ENCODE measurements at places on chromosomes 3 and 15.

GRCh38 chr3:179853176-179853575 lies 183.6 kb downstream of the PEX5L start:
- peak; percentile 17 for DNase-seq

- DNase-seq = no peak
Observed at GRCh38 chr3:22292681-22293080, 541.7 kb upstream of the ZNF385D start.

- DNase-seq = peak; percentile 35
Observed at GRCh38 chr3:48042071-48042760, 26.0 kb upstream of the MAP4 start.

GRCh38 chr3:134911586-134912548 lies 116.8 kb downstream of the EPHB1 start:
- DNase-seq = no peak

GRCh38 chr3:194076475-194076874 lies 59.5 kb upstream of the HES1 start:
- no peak for DNase-seq

DNA sequence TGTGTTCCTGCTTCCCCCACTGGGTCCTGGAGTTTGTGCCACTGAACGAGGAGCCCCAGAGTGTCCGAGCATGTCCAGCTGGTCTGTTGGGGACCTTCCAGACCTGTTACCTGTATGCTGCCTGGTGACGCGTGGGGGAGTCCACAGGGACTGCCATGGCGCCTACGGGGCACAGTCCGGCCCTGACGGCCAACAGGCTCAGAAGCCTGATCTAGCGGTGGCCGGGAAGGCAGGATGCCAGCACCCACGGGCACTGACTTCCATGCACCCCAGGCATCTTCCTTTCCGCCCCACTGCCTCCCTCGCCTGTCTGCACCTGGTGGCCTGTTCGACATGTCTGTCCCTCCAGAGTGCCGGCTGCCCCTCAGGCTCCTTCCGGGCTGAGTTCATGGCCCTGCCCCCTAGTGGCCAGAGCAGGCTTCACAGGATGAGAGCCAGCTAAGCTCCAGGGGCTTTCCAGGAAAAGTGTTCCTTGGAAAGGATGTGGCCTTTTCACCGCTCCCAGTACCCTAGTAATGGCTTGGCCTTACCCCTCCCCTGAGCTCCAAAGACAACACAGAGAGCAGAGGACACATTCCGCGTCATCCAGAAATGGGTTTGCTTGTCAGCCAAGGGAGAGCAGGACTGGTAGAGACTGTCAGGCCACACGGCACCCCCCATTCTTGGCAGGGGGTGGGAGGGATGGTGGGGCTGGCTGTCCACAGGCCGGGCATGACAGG lies 35.7 kb downstream of the NGRN start:
- DNase-seq = peak; percentile 66

DNA sequence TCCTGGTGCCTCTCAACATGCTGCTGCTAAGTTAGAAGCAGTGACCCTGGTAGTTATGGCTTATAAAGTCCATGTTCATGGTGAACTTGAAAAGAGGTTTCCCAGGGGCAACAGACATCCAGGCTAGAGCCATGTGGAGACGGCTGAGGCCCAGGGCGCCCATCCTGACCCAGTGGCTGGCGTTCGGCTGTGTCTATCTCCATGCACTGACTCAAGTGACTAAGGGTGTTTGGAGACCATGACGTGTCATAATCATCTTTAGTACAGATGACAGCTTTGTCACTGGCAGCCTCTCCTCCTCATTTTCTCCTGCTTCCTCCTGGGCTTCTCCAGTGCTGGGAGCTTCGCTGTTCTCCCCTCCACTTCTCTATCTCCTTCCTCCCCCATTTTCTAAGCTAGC lies 287.4 kb upstream of the LYSMD4 start:
- no peak for DNase-seq
